Activated CD4-positive, alpha-beta memory T cell treated with anti-CD3 and anti-CD28 coated beads, Interleukin-2, amount 10 ng/mL, durations not matched to agents 7 days and 5 days (primary cell): ENCODE measurements at places on chromosomes 2 and 18. TPM values are rescaled to one million over a fixed set of nuclear protein-coding genes. Genes with fewer than 3 reads are reported as not detected.

DNA sequence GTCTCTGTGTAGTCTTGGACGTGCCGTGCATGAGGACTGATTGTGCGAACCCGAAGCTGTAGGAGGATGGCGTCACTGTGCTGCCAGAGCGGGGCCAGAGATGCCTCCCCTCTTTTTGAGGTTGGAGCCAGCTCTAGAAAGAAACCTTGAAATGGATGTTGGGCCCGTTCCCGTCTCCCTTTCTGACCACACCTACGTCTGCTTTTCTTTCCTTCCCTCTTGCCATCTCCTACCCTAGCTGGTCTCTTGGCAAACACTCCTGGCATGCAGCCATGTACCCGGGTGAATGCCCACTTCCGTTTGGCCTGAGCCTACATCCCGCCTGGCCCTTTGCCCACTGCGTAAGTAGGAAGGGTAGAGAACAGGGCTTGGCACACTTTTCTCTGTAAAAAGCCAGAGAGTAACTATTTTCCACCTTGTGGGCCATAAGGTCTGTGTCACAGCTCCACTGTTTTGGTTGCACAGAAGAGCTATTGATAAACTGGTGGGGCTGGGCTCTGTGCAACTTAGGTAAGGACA lies 37.4 kb downstream of the SH3BP4 start:
- no peak for DNase-seq

DNA sequence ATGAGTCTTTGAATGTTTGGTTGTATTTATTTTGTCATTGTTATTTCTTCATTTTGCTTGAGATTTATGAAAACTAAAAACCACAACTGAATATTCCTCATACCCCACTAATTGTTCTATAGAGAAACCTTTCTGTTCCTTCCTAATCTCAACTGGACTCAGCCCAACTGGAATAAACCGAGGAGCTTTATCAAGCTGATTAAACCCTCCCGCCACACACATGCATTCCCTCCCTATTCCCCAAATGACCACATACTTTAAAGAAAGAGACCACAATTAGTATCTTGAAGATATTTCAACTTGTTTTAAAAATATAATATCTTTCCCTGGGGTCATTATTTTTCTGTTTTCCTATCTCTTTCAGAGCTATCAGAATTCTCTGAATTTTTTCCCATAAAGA lies 107.5 kb downstream of the OSR1 start:
- DNase-seq, result no peak

The RTKN gene
- total RNA-seq, result 1.1 TPM

- DNase-seq, result no peak
Observed at GRCh38 chr2:123771928-123772632, 253.0 kb upstream of the CNTNAP5 start.

The MFSD6 gene
- total RNA-seq, result 36.6 TPM

DNA sequence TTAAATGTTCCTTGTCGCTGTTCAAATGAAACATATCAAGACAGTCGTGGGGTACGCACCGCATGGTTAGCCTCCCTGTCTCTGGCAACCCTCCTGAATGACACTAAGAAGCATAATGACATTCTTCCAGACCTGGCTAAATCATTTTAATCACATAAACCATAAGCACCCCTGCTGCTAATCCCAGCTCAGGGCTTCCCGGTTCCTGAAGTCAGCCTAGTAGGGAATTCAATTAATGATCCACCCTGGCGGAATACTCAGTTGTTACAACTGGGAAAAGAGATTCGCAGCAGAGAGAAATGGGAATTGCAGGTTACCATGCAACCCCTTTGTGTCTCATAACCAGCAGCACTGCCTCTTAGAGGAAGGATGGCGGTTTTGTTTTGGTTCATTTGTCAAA lies 200.8 kb upstream of the AGAP1 start:
- DNase-seq, result no peak

GRCh38 chr18:27061488-27062095 lies 123.5 kb downstream of the CHST9 start:
- no peak for DNase-seq

DNA sequence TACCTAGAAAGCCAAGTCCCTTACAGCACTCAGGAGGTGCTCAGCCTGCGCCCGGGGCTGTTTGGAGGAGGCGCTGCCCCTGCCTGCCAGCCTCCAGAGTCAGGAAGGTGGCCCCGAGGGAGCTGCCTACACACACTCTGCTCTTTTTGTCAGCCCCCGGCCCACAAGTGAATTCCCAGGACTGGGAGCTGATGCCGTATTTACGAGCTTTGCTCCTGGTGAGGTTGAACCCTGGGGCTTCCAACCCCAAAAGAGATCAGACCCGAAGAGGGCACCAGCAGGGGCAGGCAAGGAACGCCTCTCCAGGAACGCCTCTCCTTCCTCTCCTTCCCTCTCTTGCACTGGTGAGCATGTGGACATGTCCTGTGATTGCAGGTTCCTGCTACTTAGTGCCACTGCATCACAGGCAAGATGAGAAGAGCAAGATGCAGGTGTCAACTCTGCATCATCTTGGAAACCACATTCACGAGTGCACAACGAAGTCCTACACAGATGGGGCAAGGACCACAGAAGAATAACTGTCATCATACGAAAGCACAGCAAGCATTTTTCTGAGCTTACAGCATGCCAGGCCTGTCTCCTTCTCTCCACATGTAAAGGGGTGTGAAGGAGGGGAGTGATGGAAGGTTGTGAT lies 126.7 kb downstream of the NDUFA10 start:
- DNase-seq, result peak; percentile 14

- DNase-seq, result no peak
Observed at GRCh38 chr2:19442731-19443130, 84.3 kb upstream of the OSR1 start.

DNA sequence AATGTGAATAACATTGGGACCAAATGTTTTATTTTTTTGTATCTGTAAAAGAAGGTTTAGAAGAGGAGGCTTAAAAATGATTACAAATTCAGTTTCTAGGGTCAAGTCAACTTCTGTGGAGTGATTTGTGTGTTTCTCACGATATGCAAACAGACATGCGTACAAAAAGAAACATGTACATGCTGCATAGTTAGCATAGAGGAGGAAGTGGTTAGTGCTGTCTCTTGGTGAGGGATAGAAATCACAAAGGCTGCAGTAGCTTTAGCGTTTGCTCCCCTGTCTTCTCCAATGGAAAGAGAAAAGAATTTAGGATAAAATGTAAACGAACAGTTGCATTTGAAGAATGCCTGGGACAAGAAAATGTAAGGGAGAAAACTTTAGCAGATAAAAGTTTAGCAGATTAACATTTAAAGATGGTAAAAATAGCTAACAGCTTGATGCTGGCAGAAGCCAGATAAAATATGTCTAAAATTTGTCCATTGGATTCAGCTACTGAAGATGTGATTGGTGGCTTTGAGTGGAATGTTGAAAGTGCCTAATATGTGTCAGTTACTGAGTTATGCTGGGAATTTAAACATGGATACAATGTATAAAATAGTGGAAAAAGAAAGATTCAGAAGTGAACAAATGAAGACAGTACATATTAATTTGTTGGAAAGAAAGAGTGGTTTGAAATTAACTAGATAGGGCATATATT lies 44.9 kb downstream of the MALT1 start:
- no peak for DNase-seq

DNA sequence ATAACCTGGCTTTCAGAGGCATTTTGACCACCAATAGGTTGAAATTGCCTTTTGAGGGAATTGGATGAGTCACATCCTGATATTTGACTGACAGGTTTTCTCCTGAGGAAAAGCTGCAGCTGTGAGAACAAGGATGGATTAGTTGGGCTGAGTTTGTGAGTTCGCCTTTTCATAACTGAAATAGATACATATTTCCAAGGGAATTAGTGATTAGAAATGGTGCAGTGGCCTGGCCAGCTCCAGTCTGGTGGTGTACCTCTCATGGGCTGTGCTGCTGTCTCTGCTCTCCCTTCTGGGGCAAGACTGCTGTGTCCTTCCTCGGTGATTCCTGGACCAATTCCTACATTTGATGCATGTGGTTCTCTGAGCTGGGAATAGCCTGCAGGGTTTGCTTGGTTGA lies 341.3 kb downstream of the TSN start:
- DNase-seq, result no peak

The TACR1 gene
- total RNA-seq, result not detected

DNA sequence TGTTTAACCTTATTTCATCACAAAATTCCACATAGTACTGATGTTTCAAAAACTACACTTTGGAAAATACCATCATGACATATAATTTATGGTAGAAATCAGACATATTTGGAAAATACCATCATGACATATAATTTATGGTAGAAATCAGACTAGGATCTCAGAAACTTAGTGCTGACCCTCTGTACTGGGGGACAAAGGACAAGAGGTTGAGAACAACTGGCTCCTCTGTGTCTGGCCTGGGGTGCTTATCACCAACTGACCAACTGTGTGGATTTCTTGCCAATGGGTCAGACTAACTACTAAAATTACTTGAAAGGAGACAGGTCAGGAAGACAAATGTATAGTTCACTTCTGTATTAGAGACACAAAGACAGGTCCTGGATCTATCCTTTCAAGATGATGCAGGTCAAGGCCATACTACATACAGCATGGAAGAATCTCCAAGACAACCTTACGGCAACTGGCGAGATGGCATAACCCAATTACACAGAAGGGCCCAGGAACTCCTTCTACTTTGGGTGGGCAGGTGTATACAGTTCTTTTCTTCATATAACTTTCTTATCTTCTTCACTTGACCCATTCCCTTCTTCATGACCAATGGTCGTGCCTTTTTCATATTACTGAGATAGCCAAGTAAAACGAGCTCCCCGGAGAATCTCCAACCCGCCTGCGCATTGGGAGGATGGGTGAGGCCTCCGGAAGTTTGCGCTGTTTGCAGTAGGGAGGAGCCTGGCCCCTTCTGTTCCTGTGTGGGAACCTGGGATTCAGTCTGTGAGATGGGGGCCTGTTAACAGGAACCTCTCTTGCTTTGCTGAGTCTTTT lies 290.5 kb downstream of the AGPS start:
- no peak for DNase-seq

DNA sequence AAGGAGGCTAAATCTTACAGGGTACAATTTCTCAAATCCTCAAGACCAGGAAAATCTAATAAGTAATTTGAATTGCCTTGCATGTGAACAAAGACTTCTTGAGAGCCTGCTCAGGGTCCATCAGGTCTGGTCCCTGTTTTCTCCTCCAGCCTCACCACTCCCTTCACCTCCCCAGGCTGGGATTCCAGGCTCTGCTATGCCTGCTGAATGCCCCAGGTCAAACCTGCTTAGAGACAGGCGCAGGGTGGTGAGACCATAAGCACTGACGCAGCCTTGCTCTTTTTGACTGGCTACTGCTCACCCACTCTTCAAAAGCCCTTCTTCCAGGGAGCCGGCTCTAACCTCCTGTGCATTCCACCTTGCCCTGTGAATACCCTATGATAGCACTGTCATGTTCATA lies 356.4 kb upstream of the ACVR2A start:
- DNase-seq, result no peak

- no peak for DNase-seq
Observed at GRCh38 chr18:80034852-80035406, 695 bp downstream of the RBFA start.

DNA sequence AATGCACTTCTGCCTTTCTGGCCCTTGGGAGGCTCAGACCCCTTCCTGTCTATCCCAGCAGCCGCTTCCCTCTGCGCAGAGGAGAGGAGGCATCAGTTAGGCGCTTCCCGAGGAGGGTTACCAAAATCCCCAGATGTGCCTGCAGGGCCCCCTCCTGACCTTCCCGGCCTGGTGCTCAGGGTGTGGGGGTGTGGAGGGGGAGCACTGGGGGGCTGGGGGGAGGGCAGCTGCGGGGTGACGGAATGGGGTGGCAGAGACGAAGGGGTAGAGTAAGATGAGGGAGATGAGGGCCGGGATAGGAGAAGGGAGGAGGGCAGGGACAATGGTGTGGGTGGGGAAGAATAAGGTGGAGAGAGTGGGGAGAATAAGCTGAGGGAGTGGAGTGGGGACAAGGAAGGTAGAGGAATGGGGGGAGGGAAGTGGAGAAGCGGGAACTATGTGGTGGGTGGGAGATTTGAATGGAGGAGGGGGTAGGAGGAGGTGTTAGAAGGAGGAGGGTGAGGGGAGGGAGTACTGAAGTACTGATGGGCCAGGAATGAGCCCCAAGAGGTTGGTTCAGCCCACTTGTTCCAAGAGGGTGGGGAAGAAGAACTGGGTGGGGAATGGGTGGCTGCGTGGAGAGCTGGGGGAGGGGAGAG lies 6.5 kb upstream of the ZAP70 start:
- DNase-seq, result no peak

GRCh38 chr2:132033365-132033764 lies 128.4 kb downstream of the ANKRD30BL start:
- DNase-seq, result no peak

DNA sequence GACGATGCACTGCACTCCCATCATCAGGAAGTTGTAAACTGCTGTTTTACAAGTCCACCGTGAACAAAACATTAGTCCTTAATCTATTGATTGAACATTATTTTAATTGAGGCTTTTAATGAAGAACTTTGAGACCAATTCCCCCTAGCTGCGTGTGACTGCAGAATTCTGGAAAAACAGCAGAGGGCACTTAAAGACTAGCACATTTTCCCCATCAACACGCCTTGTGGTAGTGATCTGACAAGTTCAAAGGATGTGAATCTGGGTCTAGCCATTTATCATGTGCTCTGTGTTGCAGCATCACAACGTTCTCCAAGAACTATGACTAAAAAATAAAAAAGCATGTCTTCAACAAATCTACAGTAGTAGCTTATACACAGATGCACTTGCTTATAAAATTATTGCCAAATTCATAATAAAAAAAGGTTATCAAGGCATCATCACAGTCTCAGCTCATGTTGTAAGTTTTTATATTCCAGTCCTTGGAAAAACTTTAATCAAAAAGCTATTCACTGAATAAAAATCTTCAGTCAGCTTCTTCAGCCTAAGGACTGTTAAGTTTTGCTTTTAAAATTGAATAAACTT lies 35.8 kb downstream of the SKOR2 start:
- no peak for DNase-seq

DNA sequence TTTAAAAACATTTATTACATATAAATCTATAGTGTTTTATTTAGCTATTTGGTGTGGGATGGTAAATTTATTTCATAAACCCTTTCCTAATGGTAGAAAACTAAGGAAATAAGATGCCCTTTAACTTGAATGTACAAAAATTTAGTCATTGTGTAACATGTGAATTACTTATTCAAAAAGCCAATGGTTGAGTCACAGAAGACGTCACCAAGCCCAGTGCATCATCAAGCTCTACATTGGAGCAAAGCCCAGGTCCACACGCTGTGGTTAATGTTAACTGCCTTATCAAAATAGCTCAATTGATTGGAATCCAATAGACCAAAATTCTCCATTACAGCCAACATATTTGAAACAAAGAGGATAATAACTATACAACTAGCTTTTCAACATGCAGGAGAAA lies 145.5 kb upstream of the LYPD1 start:
- DNase-seq, result no peak

GRCh38 chr2:30986231-30986580 lies 152.0 kb downstream of the GALNT14 start:
- no peak for DNase-seq

DNA sequence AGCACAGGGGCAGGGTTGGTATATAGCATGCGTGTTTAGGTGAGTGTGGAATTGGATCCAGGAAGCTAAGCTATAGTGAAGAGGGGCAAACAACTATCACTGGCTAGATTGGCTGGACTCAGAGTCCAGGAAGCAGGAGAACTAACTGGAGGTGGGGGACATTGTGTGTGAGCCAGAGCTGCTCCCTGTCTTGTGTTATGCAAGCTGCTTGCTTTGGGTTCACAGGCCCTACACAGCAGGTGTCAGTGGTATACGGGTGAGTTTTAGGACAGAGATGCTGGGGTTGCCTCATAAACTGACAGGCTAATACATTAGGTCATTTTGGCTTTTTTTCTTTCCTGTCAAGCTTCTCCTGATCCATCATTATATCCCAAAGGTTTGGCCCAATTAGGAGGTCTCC lies 87.5 kb downstream of the CCDC85A start:
- no peak for DNase-seq
